ENCODE measurements at places on chromosomes 6 and 20.

DNA sequence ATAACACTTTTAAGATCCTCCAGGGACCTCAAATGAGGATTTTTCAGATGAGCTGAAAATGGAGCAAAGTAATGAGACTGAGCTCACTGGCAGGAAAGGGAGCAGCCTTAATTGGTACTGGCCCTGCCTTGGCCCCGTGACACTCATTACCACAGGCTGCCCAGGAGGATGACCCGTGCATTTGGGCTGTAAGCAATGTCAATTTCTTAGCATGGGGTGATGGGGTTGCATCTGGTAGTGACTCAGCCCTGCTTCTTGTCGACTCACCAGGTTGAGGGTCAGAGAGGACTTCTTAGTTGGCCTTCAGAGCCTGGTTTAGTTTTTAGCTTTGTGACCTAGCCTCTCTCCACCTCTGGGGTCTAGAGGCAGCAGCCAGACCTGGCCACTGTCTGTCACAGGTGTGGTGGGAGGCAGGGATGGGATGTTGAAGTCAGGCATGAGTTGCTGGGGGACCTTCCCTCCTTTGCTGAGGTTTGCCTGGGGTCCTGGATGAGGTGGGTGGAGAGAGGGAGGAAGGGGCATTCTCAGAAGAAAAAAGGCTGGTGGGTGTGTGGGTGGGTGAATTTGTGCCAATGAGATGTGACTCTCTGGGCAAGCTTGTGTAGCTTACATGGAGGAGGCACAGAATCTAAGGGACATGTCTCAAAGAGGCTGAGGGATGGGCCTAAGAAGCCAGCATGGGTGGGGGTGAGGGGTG lies 25.9 kb upstream of the EPB41L1 start:
- DNase-seq, result peak; percentile 26

DNA sequence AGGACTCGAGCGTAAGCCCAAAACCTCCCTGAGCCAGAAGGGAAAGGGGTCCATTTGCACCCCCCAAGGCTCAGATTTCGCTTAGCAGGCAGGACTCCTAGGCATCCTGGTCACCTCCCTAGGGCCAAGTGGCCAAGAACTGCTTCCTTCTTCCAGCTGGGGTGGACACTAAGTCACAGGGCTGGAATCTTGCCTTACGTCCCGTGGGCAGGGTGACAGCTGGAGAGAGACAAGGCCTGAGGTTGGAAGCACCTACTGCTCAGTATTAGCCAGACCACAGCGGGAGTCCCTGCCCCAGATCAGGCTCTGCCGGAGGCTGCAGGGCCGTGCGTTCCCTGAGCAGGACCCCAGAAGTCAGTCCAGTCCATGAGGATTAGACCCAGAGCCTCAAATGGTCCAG lies 19.7 kb downstream of the LAMA5 start:
- DNase-seq, result no peak

DNA sequence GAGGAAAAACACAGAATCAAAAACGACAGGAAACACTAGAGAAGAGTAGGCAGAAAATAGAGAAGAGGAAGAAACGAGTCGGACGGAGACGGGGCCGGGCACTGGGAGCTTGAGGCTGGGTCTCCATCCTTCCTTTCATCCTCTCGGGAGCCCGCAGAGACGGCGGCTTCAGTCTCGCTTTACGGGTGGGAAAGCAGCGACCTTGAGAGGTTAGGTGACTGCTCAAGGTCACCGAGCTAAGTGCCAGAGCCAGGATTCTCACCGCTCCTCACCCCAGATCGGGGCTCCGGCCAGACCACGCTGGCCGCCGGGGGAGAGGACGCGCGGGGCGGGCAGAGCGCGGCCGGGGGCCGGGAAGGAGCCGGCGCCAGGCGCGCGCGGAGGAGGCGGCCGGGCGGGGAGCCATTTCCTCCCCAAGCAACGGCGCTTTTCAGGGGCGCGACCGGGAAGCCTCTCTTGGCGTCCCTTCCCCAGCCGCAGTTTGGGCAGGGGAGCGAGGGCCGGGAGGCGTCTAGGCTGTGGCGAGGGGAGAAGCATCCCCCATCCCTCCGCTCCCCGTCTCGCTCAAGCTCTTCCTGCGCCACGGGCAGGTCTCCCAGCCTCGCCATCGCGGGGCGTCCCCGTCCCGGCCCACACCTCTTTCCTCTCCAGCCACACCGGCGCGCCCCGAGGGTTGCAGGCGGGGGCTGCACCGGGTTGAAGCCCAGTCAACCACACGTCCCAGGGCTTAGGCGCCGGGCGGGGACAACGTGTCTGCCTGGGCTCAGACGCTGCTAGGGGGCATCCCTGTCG lies 24.1 kb upstream of the MAP3K7 start:
- DNase-seq, result peak; percentile 10

GRCh38 chr6:135283926-135284325 lies 102.8 kb downstream of the MYB start:
- DNase-seq, result no peak

GRCh38 chr6:3648724-3649123 lies 102.8 kb downstream of the PXDC1 start:
- DNase-seq, result no peak

GRCh38 chr6:142404751-142405150 lies 102.9 kb downstream of the ADGRG6 start:
- no peak for DNase-seq

- DNase-seq, result no peak
Observed at GRCh38 chr6:121896771-121897170, 461.3 kb downstream of the GJA1 start.

- DNase-seq, result no peak
Observed at GRCh38 chr20:58597249-58597891, 53.7 kb upstream of the STX16 start.

DNA sequence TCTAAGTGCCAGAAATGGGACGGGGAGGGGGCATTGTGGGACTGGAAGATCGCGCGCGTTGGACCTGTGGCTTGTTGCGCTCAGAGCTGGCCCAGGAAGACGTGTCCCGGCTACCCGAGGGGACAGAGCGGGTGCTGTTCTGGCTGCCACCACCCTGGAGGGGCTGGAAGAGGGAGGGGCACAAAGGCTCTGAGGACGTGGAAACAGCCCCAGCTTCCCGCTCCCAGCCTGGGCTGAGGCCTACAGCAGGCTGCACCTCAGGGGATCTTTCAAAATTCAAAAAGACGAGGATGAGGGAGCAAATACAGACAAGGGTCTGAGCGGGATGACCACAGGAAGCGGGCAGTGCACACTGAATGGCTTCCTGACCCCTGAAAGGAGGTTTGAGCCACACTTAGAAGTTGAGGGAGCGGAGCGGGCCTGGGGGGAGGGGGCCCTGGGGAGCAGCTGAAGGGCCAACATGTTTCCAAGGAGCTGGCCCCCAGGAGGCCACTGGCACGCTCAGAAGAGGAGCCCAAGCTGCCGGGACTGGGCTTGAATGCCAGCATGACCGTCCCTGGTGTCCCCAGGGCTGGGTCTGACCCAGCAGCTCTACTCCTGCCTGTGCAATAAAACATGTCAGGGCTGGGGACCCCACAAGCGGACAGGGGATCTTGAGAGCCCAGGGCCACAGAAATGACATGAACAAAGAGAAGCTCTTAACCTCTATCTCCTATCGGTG lies 1.3 kb downstream of the OXT start:
- DNase-seq, result no peak

- peak; percentile 69 for DNase-seq
Observed at GRCh38 chr20:47686545-47686944, 98.7 kb downstream of the SULF2 start.

DNA sequence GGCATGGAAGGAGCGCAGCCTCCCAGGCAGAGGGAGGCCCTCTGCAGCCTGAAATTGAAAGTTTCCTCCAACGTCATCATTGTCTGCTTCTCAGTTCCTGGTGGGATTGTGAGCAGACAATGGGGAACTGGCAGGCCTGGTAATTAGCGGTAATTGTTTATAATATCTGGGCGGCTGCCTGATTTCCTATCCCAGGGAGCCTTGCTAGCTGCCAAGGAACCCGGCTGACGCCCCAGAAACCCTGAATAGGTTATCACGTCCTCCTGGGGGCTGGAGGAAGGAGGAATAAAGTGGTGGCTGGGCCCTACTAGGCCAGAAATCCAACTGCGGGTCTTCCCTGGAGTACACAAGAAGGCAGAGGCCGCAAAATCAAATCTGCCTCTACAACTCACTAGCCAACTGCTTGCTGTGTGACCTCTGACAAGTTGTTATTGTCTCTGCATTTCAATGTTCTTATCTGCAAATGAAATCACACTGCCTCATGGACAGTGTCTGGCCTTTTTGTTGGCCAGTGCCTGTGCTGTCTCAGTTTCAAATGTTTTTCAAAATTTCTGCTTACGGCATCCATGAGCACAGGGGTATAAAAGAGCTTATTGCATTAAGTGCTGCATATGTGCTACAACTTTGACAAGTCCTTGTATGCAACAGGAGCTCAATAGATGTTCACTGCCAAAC lies 16.9 kb downstream of the KCNK15 start:
- DNase-seq, result no peak

DNA sequence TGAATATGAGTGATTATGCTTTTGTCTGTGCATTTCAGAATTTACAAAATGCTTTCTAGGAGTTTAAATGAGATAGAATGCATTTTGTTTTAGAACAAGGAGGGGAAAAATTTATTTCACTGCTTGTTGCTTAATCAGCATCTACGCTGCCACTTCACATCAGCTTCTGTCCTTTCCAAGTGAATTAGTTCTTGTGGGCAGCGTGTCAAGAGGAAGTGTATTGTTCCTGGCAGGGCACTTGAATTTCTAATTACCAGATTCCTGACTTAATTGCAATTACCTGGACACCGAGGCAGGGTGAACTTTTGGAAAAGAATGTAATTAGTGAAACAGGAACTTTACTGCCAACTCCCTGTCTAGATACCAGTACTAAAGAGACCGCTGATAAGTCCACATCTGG lies 263.5 kb downstream of the TMEM242 start:
- peak; percentile 19 for DNase-seq

GRCh38 chr6:103715269-103715668 lies 1144.5 kb downstream of the HACE1 start:
- no peak for DNase-seq

DNA sequence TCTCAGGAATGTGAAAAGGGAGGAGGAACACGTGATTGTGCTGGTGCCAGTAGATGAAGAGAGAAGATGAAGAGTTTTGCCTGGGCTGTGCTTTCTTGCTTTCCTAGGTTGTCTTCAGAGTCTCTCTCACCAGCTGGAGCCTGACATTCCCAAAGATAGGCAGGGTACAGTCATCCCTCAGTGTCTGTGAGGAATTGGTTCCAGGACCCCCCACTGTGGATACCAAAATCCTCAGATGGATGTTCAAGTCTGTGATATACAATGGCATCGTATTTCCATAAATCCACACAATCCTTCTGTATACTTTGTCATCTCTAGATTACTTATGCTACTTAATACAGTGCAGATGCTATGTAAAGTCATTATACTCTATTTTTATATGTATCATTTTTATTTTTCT lies 113.5 kb downstream of the SAMD5 start:
- no peak for DNase-seq

DNA sequence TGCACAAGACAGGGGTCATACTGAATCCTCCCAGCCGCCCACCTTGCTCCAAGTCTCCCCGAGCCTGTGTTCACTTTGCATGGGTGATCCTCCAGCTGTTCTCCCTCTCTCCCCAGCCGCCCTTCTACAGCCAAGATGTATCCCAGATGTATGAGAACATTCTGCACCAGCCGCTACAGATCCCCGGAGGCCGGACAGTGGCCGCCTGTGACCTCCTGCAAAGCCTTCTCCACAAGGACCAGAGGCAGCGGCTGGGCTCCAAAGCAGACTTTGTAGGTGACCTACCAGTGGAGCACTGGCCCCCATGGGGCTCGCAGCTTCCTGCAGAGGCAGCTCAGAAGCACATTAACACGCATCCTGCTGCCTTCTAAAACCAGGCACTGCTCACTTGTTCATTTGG lies 14.6 kb upstream of the IFT52 start:
- no peak for DNase-seq

DNA sequence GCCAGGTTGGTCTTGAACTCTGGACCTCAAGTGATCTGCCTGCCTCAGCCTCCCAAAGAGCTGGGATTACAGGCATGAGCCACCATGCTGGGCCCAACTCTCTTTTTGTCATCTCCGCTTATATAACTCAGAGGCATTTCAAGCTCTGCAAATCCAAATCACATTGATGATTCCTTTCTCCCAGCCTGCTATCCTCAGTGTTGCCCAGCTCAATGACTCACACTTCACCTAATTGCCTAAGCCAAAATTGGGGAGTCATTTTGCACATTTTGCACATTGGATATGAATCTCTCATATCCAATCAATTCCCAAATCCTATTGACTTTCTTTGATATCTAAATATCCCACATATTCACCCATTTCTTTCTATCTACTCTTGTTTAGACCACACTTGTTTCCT lies 3.9 kb downstream of the UTRN start:
- no peak for DNase-seq

DNA sequence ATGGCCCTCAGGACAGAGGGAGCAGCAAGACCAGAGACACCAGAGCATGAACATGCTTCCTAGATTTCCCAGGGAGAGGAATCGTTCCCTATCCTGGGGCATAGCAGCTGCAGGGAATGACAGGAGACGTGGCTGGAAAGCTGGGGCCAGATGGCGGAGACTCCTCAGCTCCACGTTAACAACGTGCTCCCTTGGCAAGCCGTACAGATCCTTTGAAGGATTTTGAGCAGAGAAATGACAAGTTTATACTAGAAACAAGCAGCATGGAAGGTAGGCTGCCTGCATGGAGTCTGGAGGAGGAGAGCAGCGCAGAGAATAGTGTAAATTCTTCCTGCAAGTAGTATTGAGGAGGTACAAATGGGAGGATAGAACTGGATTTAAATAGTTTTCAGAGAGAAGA lies 11.7 kb downstream of the MYLIP start:
- DNase-seq, result no peak
